ENCODE measurements at places on chromosomes 3 and 15. TPM values are rescaled to one million over a fixed set of nuclear protein-coding genes. Genes with fewer than 3 reads are reported as not detected.
A peak's percentile ranks its signal among the peaks of the same experiment; 100 is the strongest.

- peak; percentile 24 for DNase-seq
Observed at GRCh38 chr3:147807776-147808175, 398.6 kb downstream of the ZIC1 start.

The ABI3BP gene
- 0.64 TPM for total RNA-seq

DNA sequence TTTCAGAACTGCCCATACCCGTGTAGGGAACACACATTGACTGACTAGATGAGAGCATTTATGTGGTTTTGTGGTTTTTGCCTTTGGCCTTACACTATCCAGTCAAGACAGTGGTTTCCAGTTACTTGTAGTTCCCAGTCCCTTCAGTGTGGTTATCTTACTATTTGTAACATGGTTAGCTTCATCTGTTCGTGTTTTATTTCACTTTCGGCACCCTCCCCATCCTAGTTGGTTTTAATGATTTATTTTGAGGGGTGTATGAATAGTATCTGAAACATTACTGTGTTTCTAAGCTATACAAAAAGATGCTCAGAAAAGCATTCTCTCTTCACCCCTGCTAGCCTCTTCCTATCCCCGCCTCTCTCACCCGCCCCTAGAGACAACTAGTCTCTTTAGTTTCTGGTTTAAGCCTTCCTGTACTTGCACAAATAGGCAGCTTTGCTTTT is 14.1 kb downstream of the LYSMD4 start:
- DNase-seq, result peak; percentile 76

GRCh38 chr15:31559786-31560185 is 233.2 kb downstream of the KLF13 start:
- DNase-seq, result no peak

DNA sequence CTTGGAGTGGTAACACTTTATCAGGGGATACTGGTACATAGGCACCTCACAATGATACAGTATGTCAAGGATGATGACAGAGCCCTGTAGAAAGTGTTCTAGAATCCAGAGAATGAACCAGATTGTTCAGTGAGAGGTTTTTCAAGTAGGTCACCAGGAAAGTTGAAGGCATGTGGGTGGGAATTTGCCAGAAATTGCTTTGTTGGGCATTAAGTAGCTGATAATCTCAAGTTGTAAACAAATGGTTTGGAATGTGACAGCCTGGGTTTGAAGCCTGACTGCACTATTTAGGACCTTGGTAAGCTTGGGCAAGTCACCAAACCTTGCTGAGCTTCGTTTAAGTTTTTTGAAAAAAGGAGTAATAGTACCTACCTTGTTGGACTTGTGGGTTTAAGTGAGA is 12.5 kb downstream of the SLC35G2 start:
- DNase-seq, result no peak

The KLF13 gene
- 20.8 TPM for total RNA-seq
